ENCODE measurements at places on chromosomes 4 and X.

GRCh38 chr4:15612136-15612535, 43.0 kb downstream of the FBXL5 start:
- DNase-seq: no peak

- DNase-seq: no peak
Measured at GRCh38 chr4:8439914-8440491, 520 bp downstream of the ACOX3 start.

DNA sequence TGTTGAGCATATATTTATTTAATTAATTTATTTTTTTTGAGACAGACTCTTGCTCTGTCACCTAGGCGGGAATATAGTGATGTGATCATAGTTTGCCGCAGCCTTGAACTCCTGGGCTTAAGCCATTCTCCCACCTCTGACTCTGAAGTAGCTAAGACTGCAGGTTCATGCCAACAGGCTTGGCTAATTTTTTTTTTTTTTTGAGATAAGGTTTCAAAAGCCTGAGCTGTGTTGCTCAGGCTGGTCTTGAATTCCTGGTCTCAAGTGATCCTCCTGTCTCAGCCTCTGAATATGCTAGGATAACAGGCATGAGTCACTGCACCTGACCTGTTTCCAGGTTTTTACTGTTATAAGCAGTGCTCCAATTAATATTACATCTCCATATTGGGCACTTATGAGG, 4.8 kb downstream of the ADD1 start:
- DNase-seq: no peak

DNA sequence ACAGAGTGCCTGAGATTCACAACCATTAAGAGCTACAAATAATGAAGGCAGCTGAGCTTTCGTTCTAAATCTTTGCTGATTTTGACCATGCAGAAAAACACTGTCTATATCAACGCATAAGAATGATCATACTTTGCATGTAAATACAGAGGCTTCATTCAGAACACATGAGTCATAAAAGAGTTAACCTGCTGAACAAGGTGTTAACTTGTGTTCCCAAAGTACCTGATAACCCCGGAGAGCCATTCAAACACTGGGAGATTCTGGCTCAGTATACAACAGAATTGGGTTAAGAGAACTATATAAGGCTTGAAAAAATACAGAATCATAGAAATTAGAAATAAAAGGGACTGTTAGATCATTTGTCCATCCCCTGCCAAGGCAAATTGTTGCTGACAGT, 964.3 kb upstream of the TENM3 start:
- no peak for DNase-seq
